Small intestine (tissue), 16 donors: ENCODE measurements at places on chromosomes 2 and 18.
A peak's percentile ranks its signal among the peaks of the same experiment; 100 is the strongest.

- no peak for DNase-seq
Measured at GRCh38 chr2:152505495-152505906, 170.5 kb downstream of the FMNL2 start.

- no peak for DNase-seq
Measured at GRCh38 chr18:6200204-6200774, 214.4 kb downstream of the L3MBTL4 start.

- DNase-seq: no peak
Measured at GRCh38 chr2:1739322-1739957, 4.9 kb downstream of the PXDN start.

GRCh38 chr2:20674309-20674965 is 7.5 kb downstream of the GDF7 start:
- no peak for DNase-seq

- DNase-seq: no peak
Measured at GRCh38 chr2:126849486-126849885, 49.2 kb upstream of the TEX51 start.

DNA sequence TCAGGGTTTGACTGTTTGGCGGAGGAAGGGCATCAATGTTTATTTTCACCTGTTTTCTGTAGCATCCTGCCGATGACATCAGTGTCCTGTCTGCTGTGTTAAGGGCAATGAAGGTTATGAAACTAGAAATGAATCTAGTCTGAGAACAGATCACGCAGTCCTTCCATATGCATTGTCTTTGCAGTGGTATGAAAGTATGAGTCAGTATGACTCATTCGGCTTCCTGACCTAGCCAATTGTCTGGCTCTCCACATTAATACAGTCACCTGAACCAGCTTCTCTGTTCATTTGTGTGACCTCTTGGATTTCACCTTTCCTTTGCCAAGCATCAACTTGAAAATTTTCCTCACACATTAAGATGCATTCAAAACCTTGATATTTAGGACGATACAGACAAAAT is 353.8 kb downstream of the RND3 start:
- DNase-seq: peak; percentile 42
